Urinary bladder (tissue), 4 donors: ENCODE measurements at places on chromosomes 6 and 20. TPM values are rescaled to one million over a fixed set of nuclear protein-coding genes. Genes with fewer than 3 reads are reported as not detected.

The VPS52 gene
- 45.3 TPM for polyA plus RNA-seq

- DNase-seq, result no peak
Measured at GRCh38 chr20:38201356-38201755, 36.3 kb upstream of the TGM2 start.

The LY6G6D gene
- 1.7 TPM for polyA plus RNA-seq

DNA sequence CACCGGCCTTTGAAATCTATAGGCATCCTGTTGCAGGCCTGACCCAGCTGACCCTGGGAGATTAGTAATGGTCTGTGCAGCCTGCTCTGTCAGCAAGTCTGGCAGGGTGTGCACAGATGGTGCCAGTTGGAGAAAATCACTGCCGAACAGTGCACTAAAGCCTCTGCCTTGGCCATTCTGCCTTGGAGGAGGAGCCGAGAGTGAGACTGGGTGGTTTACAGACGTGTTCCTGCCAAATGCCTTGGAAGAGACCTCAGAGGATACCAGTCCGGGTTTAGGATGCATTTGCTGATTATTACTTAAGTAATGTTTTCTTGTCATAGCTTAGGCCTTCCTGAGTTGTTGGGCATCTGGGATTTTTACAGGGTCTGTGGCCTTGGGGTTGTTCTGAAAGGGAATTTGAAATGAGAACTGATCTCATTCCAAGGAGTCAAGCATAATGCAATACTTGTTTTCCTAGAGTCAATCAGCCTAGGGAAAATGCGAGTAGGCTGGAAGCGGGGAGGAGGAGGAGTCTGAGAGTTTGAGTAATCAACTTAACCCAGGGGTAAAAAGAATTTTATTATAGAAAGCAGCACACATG, 292.1 kb downstream of the SOX4 start:
- no peak for DNase-seq

GRCh38 chr6:85483846-85484245, 34.0 kb downstream of the NT5E start:
- DNase-seq, result no peak
